ENCODE measurements at places on chromosomes 6 and 20.

- DNase-seq: no peak
Observed at GRCh38 chr6:27043244-27043643, 204.3 kb upstream of the PRSS16 start.

DNA sequence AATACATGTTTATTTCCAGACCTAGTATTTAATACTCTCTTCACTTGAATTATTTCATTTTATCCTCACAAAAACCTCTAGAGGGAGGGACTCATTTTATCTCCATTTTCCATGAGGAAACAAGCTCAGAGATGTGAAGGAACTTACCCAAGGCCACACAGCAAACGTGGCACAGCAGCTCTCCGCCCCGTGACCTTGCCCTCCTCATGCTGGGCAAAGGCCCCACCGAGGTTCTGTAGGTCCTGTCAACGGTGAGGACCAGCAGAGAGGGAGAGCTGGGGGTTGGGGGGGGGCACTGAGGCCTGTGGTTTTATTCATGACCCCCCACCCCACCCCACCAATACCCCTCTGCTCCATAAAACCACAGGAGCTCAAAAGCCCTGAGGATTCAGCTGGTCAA, 40.9 kb upstream of the TLDC2 start:
- DNase-seq: no peak

GRCh38 chr20:2610941-2611720, 41.3 kb upstream of the NOP56 start:
- no peak for DNase-seq

DNA sequence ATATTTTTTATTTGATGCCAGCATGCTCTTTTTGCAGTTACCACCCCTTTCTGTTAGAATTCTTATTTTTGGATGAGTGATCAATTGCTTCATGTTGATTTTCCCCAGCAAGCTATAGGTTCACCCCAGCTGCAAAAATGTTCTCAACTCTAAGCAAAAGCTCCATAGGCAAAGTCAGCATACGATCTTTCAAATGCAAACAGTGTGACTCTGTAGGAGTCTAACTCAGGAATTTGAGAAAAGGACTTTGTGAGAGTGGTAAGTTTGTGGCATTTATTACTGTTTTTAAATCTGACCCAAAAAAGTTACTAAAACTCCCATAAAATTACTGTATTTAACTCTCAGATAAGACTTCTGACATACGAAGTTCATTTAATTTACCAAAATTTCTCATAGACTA, 134.9 kb upstream of the HSF2 start:
- no peak for DNase-seq

DNA sequence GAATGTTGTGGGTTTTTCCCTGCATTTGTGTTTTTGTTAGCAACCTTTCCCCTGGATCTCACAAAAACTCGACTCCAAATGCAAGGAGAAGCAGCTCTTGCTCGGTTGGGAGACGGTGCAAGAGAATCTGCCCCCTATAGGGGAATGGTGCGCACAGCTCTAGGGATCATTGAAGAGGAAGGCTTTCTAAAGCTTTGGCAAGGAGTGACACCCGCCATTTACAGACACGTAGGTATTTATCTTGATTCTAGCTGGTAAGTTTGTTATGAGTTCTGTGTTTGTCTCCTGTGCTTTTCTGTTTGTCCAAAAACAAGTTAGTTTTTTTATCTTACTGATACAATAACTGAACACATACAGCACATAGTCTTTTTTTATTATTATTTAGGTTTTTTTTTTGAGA, 3.0 kb downstream of the SLC25A27 start:
- no peak for DNase-seq

DNA sequence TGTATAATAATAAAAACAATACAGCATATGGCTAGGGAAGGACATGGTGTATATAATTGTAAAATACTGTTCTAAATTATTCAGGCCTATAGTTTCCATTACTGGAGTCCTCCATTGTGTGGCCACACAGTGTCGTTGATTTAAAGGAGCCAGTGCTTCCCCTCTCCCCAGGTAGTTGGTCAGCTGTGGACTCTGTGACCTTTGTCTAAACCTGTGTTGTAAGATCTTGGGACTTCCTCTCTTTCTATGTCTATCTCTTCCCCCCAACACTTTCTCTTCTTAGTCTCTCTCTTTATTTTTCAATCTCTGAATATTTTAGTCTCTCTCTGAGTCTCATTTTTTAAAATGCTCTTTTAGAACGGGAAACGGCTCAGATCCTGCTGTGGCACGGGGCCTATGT, 35.6 kb downstream of the BRPF3 start:
- DNase-seq: no peak

DNA sequence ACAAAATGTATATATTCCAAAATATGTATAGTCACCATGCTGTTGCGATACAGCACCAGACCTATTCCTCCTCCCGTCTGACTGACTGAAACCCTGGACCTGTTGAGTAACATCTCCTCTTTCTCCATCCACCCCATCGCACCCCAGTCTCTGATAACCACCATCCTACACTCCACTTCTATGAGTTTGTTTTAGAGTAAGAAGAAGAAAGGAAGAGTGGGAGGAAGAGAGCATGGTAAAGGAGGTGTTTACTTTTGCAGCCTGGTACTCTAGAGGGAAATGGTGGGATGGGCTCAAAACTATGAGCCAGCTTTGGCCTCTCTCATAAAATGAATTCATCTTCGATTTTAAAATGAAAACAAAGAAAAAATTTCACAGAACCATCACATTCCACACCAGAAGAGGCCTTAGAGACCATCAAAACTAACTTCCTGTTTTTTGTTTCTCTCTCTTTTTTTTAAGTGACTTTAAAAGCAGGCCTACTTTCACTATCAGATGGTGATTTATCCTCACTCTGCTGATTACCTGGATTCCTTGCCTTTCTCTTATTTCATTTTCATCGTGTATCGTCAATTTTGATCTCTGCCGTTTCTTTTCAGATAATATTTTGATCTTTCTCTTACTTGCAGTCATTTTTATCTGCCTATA, 16.8 kb upstream of the FUCA2 start:
- no peak for DNase-seq

GRCh38 chr20:22801528-22801927, 217.2 kb upstream of the FOXA2 start:
- no peak for DNase-seq

All from ovary (tissue), 10 donors.